Thyroid gland (tissue), 4 donors: ENCODE measurements at places on chromosomes 2 and 18.

DNA sequence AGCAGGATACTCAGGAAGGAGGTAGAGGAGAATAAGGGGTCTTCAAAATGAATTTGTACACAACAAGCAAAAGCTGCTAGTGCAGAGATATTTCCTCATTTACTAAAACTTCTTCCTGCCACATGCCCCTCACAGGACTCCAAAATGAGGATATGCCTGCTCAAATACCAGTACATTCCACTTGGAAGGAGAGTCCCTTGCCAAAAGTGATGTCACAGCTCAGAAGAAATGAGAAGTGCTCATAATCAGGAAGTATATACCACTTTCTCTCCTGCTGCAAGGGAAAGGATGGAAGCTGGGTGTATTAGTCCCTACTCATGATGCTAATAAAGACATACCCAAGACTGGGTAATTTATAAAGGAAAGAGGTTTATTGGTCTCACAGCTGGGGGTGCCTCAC is 87.7 kb upstream of the FSHR start:
- no peaks in the 10 kb centered on the region for H3K36me3 ChIP-seq
- no peak for DNase-seq
- no peaks in the 10 kb centered on the region for H3K27me3 ChIP-seq
- no peak overlapping the region for H3K27ac ChIP-seq

DNA sequence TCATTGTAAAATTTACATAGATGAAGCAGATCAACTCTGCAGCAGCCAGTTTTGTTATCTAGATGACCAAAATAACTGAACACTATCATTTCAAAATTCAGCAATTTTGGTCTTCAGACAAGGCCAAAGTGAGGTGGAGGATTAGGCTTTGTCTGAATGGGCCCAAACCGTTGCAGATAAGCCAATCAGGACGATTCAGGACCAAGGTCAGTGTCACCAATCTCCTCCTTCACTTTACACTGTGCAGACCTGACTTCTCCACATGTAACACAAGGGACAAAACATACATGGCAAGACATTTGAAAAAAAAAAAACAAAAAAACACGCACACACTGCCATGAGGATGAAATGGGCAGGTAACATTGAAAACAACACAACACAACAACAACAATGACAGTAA is 211.2 kb downstream of the NAPG start:
- no peak overlapping the region for H3K4me3 ChIP-seq
- H3K36me3 ChIP-seq, result no peaks in the 10 kb centered on the region
- no peak for DNase-seq
- H3K27ac ChIP-seq, result no peak overlapping the region

GRCh38 chr2:205245001-205245400 is 437.3 kb upstream of the NRP2 start:
- H3K36me3 ChIP-seq, result no peaks in the 10 kb centered on the region
- no peak for DNase-seq
- H3K27me3 ChIP-seq, result no peaks in the 10 kb centered on the region
- H3K4me1 ChIP-seq, result no peaks in the 10 kb centered on the region

- H3K4me3 ChIP-seq, result no peak overlapping the region
- H3K27me3 ChIP-seq, result no peaks in the 10 kb centered on the region
- no peaks in the 10 kb centered on the region for H3K4me1 ChIP-seq
- H3K27ac ChIP-seq, result peak overlapping the region; percentile 15
- DNase-seq, result peak; percentile 13
Observed at GRCh38 chr2:161030260-161031063, 129.8 kb upstream of the TANK start.

DNA sequence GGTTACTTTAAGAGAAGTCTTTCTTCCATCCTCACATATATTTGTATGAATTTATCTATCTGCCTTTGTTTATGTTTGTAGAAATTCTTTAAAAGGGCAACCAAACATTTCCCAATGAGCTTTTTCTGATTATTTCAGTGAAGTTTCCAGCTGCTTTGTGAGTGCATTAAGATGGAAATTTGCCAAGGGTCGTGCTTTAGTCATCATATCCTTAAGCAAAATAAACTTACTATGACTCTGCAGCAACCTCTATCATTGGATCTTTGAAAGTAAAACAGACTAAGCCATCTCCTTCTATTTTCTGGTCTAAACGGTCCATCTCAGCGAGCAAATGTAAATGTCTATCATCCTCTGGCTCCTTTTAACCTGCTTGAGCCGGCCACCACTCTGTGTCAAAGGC is 489.3 kb downstream of the SOX11 start:
- H3K36me3 ChIP-seq, result no peaks in the 10 kb centered on the region
- H3K27me3 ChIP-seq, result no peaks in the 10 kb centered on the region
- no peak for DNase-seq

DNA sequence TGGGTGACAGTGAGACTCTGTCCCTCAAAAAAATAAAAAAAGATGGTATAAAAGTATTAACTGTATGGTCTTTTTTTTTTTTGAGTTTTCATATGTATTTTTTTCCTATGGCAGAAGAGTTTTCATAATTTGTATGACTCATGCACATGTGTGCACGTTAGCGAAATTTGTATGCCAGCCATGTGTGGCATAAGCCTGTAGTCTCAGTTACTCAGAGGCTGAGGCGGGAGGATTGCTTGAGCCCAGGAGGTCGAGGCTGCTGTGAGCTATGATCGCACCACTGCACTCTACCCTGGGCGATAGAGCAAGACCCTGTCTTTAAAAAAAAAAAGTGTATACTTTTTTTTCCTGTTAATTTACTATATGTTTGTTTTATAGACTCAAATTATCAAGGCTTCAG is 160.8 kb downstream of the TGIF1 start:
- no peaks in the 10 kb centered on the region for H3K27me3 ChIP-seq
- no peaks in the 10 kb centered on the region for H3K36me3 ChIP-seq
- DNase-seq, result no peak
- H3K4me3 ChIP-seq, result no peak overlapping the region
- no peak overlapping the region for H3K27ac ChIP-seq

GRCh38 chr2:58427572-58428095 is 186.5 kb upstream of the FANCL start:
- peak; percentile 53 for DNase-seq
- peak overlapping the region; percentile 24 for H3K4me3 ChIP-seq

DNA sequence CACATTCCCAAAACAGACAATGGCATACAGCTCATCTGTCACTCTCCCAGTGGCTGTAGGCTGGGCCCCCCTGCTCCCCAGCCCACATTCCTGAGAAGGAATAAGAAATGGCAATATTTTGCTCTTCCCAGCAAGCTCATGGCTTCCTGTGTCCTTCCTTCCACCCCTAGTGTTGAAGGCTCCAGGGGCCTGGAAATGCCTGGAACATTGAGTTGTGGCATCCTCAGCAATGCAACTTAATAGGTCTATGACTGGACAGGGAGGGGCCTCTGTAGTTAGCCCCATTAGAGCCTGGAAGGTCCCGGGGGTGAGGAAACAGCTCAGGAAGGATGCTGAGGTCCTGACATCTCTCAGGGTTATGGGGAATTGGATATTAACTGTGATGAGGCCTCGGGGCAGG is 3.3 kb downstream of the KIF3C start:
- H3K27me3 ChIP-seq, result no peaks in the 10 kb centered on the region
- no peak overlapping the region for H3K4me3 ChIP-seq
- no peaks in the 10 kb centered on the region for H3K36me3 ChIP-seq
- H3K4me1 ChIP-seq, result peaks cover 7% of the 10 kb centered on the region
- no peak for DNase-seq
- H3K27ac ChIP-seq, result no peak overlapping the region

DNA sequence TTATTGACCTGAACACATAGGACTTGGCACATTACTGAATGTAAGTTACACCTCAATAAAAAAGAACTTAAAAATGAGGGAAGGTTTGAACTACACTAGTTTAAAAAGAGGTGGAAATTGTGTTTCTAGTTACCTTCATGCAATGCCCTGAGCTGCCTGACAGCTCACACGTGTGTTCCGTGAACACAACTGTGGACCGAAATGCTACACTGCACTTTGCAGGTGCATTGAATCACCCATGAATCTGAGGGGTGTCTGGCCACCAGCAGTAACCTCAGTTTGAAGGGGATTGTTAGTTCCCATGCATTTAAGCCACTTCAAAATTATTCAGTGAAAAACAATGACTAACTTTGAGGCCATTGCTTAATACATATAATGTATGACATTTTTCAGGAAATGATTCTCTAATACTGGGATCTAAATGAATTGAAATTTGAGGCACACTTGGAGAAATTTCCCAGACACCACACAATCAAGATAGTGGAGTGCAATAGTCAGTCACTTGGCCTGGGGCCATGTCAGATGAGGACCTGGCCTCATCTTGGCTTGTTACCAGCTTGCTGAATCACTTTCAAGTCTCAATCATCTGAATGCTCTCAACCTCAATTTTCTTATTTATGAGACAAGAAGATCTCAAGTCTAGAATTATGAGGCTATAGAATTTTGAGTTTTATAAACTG is 59.3 kb downstream of the MYL12B start:
- peak; percentile 40 for DNase-seq
- H3K27ac ChIP-seq, result no peak overlapping the region
- H3K4me1 ChIP-seq, result no peaks in the 10 kb centered on the region
- H3K27me3 ChIP-seq, result no peaks in the 10 kb centered on the region
